ENCODE measurements at places on chromosomes 13 and 19.
A peak's percentile ranks its signal among the peaks of the same experiment; 100 is the strongest.

- DNase-seq = no peak
Measured at GRCh38 chr13:23583491-23583890, 13.3 kb downstream of the TNFRSF19 start.

DNA sequence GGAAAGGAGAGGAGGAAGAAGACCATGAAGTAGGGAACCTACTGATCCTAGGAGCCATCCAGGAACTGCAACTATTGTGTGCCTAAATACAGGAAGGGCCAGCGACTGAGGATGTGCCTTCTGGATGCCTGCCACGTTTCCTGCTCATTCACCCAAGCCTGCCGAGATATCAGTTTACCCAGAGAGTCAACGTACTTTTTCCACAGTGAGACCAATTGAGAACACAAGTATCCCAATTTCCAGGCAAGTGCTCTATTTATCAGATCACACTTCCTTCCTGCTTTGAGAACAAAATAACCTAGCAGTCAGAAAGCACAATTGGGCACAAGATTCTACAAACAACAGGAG lies 122.4 kb downstream of the AKAP11 start:
- DNase-seq = no peak

DNA sequence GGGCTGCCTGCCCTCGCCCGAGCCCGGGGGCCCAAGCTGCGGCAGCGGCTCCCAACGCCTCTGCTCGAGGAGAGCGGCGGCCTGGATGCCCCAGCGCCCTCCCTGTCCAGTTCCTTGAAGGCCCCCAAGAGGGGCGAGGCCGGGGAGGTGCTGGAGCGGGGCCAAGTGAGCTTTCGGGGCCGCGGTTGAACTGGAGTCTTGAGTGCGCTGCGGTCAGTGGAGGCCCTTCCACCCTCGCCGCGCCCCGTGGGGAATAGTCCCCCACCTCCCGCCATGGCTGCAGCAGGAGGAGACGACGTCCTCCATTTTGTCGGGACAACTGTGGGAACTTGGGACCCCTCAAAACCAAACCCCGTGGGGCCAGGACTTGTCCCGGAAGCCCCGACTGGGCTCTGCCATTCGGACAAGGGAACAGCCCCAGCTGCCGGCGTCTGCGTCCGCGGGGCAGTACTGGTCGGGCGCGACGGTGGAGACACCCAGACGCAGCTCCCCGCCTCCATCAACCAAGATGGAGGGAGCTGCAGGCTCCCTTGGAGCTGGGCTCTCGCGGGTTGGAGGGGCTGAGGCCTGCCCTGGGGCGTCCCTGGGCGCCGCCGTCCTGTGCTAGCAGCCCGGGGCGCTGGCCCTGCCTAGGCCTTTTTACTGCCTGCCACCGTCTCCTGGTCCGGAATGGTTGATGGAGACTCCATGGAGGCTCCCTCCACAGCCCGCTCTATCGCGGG lies 736 bp upstream of the ZMYM5 start:
- DNase-seq = peak; percentile 64

DNA sequence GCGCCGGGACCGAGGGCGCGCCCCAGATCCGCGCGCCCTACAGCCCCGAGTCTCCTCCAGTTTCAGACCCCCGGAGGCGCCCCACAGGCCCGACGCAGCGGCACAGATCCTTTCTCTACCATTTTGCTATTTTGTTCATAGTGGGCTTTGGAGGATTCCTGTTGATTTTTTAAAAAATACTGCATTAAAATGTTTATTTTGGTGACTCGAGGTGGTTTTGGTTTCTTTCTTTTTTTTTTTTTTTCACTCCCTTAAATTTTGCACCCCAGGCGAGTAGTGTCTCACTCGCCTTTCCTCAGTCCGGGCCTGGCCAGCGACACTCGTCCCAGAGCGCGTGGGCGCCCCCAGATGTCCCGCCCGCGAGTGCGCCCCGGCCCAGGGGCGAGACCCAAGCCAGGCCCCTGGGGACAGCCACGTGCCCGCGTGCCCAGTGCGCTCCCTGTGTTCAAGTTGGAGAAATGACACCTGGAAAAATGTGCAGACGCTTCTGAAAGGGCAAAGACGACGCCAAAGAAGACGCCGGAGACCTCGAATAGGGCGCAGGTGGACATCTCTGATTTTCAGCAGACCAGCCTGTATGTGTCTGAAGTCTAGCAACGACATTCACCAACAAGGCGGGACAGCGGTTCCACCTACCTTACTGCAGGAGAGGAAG lies 471 bp upstream of the INSR start:
- DNase-seq = peak; percentile 42

DNA sequence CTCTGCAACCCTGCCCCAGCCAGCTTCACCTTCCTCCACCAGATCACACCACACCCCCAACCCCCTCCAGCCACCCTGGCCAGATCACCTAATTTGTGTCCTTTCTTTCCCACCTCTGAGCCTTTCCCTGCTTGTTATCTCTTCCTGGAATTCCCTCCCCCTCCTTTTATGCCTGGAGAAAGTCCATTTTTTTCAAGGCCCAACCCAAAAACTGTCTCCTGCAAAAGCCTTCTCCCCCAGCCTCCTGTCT lies 5.3 kb upstream of the TLE2 start:
- DNase-seq = no peak

- no peak for DNase-seq
Measured at GRCh38 chr13:44368599-44369368, 4.8 kb upstream of the SERP2 start.

- DNase-seq = no peak
Measured at GRCh38 chr13:88472316-88472715, 801.1 kb downstream of the SLITRK5 start.

- no peak for DNase-seq
Measured at GRCh38 chr19:29337029-29337428, 124.1 kb upstream of the UQCRFS1 start.

- DNase-seq = no peak
Measured at GRCh38 chr13:94711561-94712286, 621 bp downstream of the SOX21 start.

GRCh38 chr19:50007170-50007569 lies 18.0 kb downstream of the VRK3 start:
- DNase-seq = no peak

Data from CD4-positive, alpha-beta T cell treated with Interleukin-15 for 1 hour (primary cell).